Chondrocyte (in vitro differentiated cells): ENCODE measurements at places on chromosomes 2 and 18. TPM values are rescaled to one million over a fixed set of nuclear protein-coding genes. Genes with fewer than 3 reads are reported as not detected.
A peak's percentile ranks its signal among the peaks of the same experiment; 100 is the strongest.

GRCh38 chr2:218405746-218406208 is 6.1 kb downstream of the CTDSP1 start:
- DNase-seq = no peak
- no peaks in the 10 kb centered on the region for H3K27me3 ChIP-seq
- peak overlapping the region; percentile 81 for H3K27ac ChIP-seq
- peak overlapping the region; percentile 65 for H3K4me3 ChIP-seq

DNA sequence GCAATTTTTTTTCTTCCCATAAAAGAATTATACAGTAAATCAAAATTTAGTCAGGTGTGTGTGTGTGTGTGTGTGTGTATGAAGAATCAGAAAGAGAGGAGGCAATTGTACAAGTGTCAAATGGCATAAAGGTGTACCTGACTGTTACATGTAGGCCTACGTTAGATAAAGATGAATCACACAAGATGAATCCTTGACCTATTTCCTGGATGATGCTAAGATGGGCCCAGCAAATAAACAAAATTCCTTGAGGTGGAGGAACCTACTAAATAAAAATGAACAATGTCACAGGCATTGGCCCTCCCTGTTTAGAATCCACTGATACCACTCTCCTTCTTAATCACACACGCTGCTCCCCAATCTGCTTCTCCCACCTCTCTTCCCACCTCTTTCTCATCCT is 79.7 kb upstream of the LRATD1 start:
- no peaks in the 10 kb centered on the region for H3K36me3 ChIP-seq
- H3K4me1 ChIP-seq = no peaks in the 10 kb centered on the region
- DNase-seq = no peak
- H3K27ac ChIP-seq = no peak overlapping the region
- no peak overlapping the region for H3K4me3 ChIP-seq
- no peaks in the 10 kb centered on the region for H3K27me3 ChIP-seq

- no peak overlapping the region for H3K27ac ChIP-seq
- no peak overlapping the region for H3K4me3 ChIP-seq
- no peaks in the 10 kb centered on the region for H3K27me3 ChIP-seq
- peaks cover 47% of the 10 kb centered on the region for H3K4me1 ChIP-seq
- DNase-seq = no peak
Observed at GRCh38 chr2:190662754-190663153, 13.9 kb downstream of the NAB1 start.

GRCh38 chr2:35356332-35356731 is 999.2 kb upstream of the CRIM1 start:
- peaks cover 3% of the 10 kb centered on the region for H3K27me3 ChIP-seq
- no peak for DNase-seq
- H3K36me3 ChIP-seq = peaks cover 1% of the 10 kb centered on the region
- H3K4me1 ChIP-seq = no peaks in the 10 kb centered on the region
- H3K4me3 ChIP-seq = no peak overlapping the region
- H3K27ac ChIP-seq = no peak overlapping the region

The AKAIN1 gene
- not detected in 3 replicates for total RNA-seq
